B cell (primary cell): ENCODE measurements at places on chromosomes 5 and 9.

- DNase-seq, result no peak
These were observed 87.4 kb upstream of the ICE1 start for GRCh38 chr5:5335107-5335506.

- no peak for DNase-seq
These were observed 369.4 kb downstream of the TMEM161B start for GRCh38 chr5:87899208-87899661.

DNA sequence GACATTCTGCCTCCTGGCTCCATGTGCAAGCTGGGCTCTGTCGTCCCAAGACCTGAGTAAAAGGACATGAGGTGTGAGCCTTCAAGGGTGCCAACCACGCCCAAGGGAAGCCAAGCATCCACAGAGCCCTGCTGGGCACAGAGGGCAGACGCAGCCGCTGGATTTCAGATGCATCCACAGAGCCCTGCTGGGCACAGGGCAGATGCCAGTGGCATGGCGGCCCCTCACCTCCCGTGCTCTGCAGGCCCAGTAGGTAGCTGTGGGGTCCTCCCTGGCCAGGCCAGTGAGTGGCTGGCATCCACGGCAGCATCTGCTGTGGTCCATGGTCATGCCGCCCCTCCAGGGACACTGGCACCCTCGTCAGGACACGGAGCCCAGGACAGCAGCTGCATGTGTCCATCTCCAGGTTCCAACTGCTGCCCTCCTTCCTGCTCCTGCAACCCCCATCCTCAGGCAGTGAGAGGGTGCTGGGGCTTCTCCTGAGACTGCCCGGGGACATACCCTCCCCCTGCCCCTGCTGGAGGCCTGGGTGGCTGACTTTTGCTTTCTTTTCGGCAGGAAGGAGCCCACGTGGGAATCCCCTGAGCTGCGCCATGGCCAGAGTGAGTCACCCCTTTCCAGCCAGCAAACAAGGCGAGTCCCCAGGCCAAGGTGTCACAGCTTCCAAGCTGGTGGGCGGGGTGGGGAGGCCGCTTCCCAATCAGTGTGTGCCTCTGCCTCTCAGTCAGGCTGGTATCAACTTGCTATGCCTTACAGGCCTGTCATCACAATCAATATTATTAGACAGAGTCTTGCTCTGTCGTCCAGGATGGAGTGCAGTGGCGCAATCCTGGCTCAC, 4.0 kb upstream of the TRAF2 start:
- peak; percentile 82 for DNase-seq

DNA sequence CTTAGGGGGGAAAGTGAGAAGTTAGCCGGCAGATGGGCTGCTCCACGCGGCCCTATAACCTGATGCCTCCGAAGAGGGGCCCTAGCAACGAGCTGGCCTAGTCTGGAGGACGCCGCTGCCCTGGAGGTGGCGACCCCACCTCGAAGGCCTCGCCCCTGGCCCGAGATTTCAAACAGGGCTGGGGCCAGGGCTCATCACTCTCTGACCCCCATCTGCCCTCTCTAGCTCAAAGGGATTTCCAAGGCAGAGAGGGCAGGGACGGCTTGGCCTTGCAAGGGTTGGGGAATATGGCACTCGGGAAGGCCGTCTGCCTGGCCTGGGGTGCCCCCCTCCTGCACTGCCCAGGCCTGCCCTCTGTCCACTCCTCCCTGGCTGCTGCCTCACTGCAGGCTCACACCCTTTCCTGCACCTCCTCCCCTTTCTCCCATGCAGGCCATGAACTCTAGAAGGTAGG, 25.5 kb upstream of the TIFAB start:
- DNase-seq, result no peak

DNA sequence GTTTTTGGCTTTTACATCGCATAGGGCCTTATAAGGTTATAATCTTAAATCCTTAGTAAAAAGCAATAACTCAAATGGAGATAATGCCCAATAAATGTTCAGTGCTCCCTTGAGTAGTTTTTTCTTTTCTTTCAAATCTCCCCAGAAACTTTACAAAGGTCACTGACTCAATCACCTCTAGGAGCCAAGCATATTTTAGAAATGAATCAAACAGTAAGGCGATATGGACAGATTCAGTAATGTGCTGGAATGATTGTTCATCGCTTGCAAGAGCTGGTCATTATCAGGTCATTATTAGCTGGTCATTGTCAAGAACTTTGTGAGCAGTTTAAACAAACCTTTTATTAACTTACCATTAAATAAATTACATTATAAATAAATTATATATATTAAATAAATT, 130.4 kb upstream of the SLIT3 start:
- no peak for DNase-seq

- DNase-seq, result no peak
These were observed 59.7 kb downstream of the NIM1K start for GRCh38 chr5:43251754-43252153.

DNA sequence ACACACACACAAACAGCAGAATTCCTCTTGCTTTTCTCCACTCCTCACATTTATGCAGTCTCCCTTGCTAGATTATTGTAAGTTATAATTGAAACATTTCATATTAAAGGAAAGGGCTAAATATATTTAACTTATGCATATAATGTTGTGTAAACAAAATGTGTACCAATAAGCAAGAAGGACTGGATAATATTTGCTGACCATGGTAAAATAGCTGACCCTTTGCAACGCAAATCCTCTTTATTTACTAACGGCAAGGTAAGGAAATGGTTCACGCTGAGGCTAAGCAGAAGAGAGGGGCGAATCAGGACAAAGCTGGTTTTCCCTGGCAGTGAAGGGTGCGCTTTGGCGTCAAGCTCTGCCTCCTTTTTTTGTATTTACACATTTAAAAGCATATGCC, 154.2 kb upstream of the IRX4 start:
- DNase-seq, result no peak

GRCh38 chr9:22060831-22061383, 51.8 kb upstream of the CDKN2B start:
- no peak for DNase-seq

GRCh38 chr5:94326586-94326985, 291.8 kb downstream of the KIAA0825 start:
- no peak for DNase-seq

DNA sequence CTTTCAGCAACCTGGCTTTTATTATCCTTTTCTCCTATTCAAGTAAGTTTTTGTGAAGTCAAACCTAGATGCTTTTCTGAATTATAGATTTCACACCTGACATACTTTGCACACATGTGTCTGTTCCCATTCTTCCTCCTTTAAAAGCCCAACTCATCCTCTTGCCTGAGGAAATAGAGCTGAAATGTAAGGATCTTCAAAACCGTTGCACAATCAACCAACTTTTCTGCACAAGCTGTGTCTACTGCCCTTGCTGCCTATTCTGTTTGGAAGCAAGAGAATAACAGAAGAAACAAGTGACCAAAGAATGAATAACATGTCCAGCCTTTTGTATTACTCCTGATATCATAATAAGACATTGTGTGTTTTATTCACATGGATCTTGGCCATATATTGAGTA, 95.1 kb upstream of the ITGA1 start:
- DNase-seq, result no peak

DNA sequence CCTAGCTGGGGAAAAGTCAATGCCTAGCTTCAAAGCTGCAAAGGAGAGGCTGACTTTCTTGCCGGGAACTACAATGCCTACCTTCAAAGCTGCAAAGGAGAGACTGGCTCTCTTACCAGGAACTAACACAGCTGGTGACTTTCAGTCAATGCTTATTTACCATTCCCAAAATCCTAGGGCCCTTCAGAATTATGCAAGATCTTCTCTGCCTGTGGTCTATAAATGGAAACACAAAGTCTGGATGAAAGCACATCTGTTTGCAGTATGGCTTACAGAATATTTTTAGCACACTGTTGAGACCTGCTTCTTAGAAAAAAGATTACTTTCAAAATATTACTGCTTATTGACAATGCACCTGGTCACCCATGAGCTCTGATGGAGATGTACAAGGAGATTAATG, 259.4 kb downstream of the PLK2 start:
- DNase-seq, result no peak

DNA sequence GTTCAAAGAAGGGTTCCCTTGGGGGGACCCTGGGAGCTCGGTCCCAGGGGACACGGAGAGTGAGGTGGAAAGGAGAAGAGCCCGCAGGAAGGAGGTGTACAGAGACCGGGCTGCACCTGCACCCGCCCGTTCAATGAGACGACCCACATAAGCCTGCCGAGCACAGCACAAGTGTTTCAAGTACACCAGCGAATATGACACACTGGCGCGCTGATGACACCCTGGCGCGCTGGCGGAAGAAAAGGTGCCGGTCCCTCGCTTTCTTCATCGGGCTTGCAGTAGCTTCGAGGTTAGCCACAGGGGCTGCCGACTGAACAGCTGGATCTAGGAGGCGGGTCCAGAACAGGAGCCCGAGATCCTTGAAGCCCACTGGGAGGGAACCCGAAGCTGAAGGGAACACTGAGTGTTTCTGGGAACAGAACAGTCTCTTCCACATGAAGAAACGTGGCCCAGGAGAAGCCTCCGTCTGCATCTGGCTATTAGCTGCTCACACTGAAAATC, 1.4 kb downstream of the TBC1D9B start:
- DNase-seq, result no peak

GRCh38 chr5:165673499-165673898, 2168.1 kb downstream of the MAT2B start:
- DNase-seq, result no peak

GRCh38 chr5:56123531-56124243, 109.4 kb downstream of the ANKRD55 start:
- DNase-seq, result no peak

DNA sequence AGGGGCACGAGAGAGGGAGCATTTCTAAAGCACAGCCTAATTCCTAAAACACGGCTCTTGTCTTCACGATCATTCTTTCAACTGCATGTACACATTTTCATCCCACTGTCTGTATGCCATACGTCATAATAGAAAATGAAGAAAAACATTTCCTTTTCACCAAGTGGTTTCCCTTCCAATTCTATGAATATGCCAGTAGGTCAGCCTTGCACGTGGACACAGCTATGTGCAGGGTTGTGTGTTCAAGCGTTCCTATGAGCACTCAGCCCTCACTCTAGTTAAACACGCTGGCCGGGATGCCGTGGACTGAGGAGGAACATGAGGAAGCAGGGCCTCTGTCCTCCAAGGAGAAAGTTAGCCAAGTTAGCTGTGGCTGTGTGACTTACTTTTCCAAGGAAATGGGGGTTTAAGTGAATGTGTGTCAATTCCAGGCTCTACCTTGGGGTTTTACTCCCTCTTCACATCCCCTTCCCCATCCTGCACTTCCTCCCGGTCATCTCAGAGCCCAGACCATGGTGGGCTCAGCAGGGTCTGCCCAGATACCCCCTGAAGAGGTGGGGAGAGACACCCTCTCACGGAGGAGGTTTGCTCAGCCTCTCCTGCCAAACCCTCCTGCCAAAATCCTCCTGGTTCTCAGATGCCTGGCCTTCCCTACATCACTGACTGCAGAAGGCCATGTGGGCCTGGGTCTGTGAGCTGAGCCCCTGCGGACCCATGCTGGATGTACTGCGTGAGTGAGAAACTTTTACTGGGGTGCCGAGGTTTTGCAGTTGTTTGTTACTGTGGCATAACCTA, 230.6 kb downstream of the FSTL4 start:
- DNase-seq, result no peak

- no peak for DNase-seq
These were observed 605.9 kb upstream of the DAB2 start for GRCh38 chr5:40030661-40031060.

GRCh38 chr9:137797206-137798120, 80.1 kb upstream of the CACNA1B start:
- no peak for DNase-seq

DNA sequence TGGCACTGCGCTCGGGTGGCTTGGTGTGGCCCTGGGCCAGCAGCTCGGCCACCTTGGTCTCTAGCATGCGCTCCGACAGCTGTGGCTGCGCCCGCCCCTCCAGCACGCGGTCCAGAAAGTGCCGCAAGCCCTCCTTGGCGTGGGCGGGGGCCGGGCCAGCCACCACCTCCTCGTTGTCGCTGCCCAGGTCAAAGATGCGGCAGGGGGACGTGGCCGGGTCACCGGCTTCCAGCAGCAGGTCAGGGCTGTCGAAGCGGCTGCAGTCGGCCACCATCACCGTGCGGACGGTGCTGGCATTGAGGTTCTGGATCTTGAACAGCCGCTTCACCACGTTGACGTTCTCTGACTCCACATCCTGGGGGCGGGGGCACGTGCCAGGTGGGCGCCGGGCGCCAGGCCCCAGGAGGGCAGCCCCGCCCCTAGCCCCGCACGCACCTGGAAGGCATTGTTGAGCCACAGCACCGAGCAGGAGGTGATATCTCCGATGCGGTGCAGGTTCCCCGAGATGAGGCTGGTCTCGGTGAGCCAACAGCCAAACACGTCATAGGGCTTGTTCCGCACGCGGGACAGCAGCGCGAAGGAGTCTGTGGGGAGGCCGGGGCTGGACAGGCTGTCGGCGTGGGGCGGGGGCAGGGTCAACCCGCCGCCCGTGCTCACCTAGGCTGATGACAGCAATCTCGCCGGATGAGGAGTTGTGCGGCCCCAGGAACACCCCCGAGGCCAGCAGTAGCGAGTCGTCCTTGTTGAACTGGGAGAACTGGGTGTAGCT, 2.2 kb downstream of the FBXW5 start:
- no peak for DNase-seq

DNA sequence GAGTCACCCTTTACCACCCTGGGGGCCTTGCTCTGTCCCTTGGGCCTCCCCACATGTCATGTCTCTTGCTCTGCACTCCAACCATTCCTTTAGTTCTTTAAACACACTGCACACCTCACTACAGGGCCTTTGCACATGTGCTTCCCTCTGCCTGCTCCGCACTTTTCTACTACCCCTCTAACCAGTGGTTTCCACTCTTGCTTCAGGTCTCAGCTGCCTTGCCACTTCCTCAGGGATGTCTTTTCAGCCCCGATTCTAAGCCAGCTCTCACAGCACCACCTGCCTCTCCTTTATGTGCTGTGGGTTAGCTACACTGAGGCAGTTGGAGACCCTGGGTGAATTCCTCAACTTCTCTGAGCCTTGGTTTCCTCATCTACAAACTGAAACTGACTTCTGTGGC, 34.6 kb upstream of the GABBR2 start:
- no peak for DNase-seq

DNA sequence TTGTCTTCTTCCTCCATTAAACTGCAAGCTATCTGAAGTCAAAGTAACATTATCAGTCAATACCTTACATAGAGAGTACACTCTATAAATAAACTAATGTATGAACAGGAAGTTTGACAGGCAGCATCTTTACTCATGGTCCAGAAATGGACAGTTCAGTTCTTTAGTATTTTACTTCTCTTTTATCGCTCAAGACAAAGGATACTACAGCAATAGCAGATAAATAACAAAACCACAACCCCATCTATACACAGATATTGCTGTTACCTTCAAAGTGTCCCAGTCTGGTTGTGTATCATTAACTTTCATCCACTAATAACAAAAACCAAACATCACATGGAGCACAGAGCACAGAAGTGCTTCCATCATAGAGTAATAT, 46.4 kb downstream of the SEMA5A start:
- DNase-seq, result no peak

DNA sequence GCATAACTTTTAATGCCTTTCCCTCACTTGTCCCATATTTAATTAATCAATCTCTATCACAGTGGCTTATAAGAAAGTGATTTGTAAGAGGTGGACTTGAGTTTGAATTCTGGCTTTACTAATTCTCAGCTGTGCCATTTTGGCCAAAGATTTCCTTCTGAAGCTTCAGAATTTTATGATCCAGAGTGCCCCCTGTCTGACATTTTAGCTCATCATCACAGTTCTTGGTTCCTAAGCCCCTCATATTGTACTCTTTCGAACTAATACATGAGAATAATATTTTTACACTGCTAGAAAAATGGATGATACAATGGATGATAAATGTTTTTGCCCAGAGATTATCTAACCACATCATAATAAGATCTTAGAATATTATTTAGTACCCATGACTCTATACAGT, 1014.1 kb downstream of the PTPRD start:
- DNase-seq, result no peak
